ENCODE measurements at places on chromosomes 3 and 15.

DNA sequence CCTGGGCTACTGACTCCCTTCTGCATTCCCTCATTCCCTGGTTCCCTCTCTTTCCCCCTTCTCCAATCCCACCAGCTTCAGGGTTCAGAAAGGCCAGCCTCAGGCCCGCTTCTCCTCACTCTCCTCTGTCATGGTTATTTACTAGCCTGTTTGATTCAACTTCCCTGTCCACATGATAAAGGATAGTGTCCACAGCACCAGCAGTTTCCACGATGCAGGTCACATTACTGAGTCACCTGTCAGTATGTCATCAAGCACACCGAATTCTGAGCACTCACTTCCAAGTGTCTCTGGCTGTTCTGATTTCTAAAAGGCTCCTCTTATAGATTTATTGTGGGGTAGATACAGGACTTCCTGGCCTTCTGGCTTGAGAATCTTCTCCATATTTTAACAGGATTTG, 96.6 kb upstream of the CTNNB1 start:
- no peak for DNase-seq

- peak; percentile 67 for DNase-seq
These were observed 96.2 kb upstream of the TRPM1 start for GRCh38 chr15:31197497-31198414.

GRCh38 chr3:123765475-123766128, 118.5 kb downstream of the MYLK start:
- no peak for DNase-seq

DNA sequence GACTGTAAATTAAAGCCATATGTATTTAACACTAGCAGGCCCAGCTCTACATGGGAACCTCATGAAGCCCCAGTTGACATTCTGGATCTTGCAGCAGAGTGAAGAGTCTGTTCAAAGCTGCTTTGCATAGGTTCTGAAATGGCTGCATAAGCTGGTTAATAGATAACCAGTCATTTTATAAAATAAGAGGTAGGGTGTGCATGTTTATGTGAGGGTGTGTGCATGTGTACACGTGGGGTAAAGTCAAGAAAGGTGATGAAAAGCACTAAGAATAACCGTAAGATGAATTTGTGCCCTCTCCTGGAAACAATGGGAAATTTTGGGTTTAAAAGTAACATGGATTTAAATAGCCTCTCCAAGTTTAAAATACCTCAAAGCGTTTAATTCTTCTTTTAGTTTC, 33.0 kb downstream of the PAQR9 start:
- no peak for DNase-seq
